ENCODE measurements at places on chromosomes 11 and 22. TPM values are rescaled to one million over a fixed set of nuclear protein-coding genes. Genes with fewer than 3 reads are reported as not detected.
A peak's percentile ranks its signal among the peaks of the same experiment; 100 is the strongest.

DNA sequence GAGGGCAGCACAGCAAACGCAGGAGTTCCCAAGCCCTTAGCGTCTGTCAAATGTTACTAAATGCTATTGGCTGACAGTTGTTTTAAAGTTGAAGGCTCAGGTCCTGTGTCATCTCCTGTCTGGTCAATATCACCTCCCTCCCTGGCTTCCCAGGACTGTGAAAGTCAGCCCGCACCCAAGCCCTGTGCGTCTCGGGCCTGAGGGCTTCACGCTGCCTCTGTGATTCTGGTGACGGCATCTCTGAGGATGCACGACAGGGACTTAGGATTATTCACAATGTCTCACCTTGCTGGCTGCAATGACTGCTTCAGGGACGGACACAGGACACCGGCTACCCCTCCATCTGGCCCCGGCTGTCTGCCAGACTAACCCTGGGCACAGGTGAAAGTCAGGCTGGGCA is 415.3 kb downstream of the CTTN start:
- DNase-seq = no peak

GRCh38 chr22:36362932-36363331 is 24.8 kb downstream of the MYH9 start:
- DNase-seq = no peak

- no peak for DNase-seq
These were observed 59.8 kb upstream of the B3GAT1 start for GRCh38 chr11:134471716-134472455.

DNA sequence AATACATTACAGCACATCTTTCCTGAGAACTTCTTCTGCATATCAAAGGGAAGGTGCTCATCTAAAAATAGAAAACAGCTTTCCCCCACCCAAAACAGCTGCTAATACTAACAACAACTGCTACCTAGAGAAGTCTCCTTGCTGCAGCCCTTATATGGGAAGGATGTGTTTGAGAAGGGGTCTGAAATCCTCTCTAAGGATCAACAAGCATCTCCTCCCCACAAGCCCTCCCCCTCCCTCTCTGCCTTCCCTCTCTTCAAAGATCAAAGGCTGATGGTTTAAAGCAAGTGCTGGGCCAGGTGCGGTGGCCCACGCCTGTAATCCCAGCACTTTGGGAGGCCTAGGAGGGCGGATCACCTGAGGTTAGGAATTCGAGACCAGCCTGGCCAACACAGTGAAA is 33.5 kb downstream of the SCUBE2 start:
- DNase-seq = no peak

- DNase-seq = no peak
These were observed 88.8 kb downstream of the AMBRA1 start for GRCh38 chr11:46504817-46505613.

DNA sequence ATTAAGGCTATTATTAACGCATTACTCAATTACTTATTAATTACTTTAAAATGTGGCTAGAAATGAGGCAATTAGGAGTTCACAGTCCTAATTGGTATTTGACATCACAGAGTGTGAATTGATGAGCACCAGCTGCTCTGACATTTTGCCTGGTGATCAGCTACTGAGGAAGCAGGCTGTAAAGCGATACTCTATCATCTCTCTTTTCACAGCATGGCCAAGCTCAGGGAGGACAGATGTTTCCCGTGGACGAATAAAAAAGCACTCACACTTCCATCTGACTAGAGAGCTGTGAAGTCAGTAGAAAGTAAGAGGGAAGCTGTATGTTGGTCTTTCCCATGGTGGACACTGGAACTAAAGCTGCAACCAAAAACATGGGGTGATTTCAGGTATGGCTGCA is 29.1 kb upstream of the SYT9 start:
- no peak for DNase-seq

GRCh38 chr11:1054143-1055108 is 17.9 kb upstream of the MUC6 start:
- DNase-seq = no peak

GRCh38 chr22:28822930-28823551 is 22.7 kb upstream of the XBP1 start:
- DNase-seq = no peak

DNA sequence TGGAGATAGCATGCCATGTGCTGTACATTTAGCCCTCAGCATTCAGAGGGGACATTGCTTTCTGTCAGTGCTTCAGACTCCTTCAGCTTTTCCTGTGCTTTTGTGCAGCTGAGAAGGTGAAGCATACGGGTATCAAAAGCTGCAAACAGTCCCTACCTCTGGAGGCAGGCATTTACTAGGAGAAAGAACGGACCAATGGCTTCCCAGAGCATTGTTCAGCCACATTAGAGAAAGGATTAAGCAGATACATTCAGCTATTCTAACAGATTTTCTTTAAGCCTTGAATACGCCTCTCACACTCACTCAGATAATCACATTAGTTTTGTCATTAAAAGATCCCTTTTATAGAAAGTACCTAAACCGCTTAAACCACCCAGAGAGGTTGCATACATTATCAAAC is 80.7 kb upstream of the FAM181B start:
- no peak for DNase-seq

DNA sequence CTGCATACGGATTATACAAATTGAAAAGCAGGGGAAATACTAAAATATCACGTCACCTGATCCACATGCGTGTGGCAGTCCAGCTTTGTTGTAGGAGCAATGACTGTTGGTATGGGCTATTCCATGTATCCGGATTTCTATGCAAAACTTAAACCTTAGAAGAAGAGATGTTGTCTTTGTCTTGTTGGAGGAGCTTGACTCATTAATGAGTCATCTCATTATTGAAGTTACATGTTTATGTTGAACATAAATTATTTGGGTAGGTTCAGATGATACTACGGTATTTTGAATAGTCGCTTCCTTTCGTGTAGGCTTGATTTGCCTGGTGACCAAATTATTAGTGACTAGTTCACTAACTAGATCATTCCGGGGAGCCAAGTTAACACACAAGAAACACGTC is 806 bp upstream of the SAAL1 start:
- DNase-seq = no peak

DNA sequence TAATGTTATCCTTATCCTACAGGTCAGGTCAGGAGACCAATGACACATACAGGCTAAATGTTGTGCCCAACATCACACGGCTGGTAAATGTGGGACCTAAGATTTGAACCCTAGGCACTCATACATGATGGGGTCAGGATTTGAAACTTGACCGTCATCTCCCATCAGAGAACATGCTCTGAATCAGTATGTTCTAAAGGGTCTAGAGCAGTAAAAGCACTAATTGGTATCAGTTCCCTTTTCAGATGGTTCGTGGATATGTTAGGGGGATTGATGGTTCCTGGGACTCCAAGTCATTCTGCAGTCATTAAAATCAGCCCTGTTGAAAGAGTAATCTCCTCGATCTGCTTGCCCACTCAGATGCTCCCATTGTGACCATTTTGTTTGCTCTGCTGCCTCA is 65.5 kb downstream of the BMAL1 start:
- no peak for DNase-seq

- no peak for DNase-seq
These were observed 19.0 kb upstream of the CCDC134 start for GRCh38 chr22:41781507-41781906.

DNA sequence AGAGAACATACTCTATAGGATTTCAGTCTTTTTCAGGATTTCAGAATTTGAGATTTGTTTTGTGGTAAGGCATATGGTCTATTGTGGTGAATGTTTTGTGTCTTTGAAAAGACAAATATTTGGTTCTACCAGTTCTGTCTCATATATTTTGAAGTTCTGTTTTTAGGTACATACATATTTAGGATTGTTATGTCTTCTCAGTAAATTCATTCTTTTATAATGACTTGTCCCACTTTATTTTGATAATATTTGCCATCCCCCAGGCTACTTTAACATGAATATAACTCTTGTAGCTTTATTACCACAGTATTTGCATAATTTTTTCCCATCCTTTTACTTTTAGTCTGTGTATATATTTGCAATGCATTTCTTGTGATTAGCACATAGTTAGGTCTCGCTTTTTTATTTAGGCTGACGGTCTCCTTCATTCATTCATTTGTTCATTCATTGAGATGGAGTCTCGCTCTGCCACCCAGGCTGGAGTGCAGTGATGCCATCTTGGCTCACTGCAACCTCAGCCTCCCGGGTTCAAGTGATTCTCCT is 32.1 kb downstream of the MTMR3 start:
- DNase-seq = no peak

DNA sequence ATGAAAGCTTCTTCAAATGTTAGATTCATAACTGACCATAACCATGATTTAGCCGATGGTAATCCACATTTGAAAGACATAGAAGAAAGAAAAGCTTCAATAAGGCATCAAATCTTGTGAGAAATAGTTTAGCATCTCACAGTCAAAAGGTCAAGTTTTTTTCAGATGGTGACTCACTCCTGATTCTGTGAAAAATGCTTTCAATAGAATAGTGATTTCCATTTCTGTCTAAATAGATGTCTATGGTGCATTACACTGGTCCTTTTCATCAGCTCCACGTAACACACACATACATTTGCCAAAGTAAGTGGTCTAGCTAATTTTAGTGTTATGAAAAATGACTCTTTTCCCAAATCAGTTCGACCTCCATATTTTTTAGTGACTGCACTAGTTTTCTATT is 139.2 kb downstream of the LRRC4C start:
- no peak for DNase-seq

GRCh38 chr22:45582236-45582954 is 79.7 kb downstream of the FBLN1 start:
- no peak for DNase-seq

GRCh38 chr22:35997438-35997837 is 31.2 kb downstream of the RBFOX2 start:
- no peak for DNase-seq

- DNase-seq = no peak
These were observed 87.6 kb downstream of the ETS1 start for GRCh38 chr11:128499613-128500253.

DNA sequence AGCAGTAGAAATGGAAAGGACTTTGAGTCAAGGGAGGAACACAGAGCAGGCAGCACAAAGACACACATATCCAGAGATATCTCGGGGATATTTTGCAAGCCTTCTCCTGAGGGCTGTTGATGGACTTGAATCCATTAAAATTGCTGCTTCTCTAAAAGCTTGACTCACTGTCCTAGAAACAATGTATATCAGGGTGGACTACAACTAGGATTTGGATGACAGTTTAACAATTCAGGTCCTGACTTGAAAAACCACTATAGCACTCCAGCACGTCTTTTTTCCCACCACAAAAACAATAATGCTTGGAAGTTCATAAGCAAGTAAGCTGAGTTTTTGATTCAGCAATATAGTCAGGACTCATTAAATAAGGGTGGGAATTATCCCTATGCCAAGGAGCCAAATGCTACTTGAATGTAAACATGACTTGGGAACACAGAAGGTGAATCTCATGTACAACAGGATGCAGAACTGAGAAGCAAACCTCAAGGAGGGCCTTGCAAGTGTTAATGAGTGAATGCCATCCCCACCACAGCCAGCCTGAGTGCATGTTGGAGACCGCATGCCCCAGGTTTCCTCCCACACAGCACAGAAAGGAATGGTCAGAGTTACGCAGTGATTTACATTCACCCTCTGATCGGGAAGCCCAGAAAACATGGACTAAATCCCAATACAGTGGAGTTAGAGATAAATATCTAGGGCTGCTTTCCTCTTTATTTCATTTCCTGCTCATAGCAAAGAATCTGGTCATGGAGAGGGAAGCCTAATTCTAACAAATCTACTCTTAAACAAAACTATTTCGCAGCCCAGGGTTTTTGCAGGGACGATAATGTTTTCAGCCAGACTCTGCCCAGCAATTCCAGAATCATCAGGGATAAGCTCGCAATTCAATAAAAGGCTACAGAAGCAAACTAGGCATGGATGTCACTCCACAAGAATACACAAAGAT is 98.4 kb upstream of the OR9G4 start:
- DNase-seq = no peak

GRCh38 chr22:44460691-44461375 is 37.2 kb downstream of the RTL6 start:
- DNase-seq = no peak

DNA sequence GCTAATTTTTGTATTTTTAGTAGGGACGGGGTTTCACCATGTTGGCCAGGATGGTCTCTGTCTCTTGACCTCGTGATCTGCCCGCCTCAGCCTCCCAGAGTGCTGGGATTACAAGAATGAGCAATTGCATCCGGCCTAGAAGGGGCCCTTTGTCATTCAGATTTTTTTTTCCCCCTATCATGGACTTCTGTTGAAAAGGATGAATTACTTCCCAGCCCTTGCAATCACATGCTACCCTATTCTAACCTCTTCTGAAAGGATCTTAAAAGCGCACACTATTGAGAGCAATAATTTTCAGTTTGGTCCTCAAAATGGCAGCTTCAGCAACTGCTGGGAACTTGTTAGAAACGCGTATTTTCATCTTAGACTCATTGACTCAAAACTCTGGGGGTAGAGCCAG is 575.6 kb upstream of the KIRREL3 start:
- DNase-seq = no peak

DNA sequence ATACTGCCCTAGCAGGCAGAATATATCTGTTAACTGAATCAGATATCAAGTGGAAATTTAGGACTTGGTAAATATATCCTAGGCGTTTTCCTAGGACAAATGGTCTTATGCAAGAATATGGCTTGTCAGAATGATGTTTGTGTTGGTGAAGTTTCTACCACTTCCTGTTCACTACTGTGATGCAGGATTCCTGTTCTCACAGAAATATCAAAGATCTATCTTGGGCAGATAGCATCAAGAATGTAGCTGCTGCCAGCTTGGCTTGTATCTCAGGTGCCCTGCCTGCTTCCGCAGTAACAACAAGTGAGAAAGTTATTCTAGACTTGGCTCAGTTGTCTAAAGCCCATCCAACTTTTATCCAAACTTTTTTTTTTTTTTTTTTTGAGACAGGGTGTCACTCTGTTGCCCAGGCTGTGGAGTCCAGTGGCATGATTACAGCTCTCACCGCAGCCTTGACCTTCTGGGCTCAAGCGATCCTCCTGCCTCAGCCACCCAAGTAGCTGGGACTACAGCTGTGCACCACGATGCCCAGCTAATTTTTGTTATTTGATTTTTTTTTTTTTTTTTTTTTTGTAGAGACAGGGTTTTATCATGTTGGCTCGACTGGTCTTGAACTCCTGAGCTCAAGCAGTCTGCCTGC is 61.3 kb downstream of the PPME1 start:
- no peak for DNase-seq

GRCh38 chr22:23144932-23145877 is at the start of gene RAB36:
Gene RAB36 (plus strand): TSS chr22:23145477. CDS start chr22:23146617, 1,140 bp downstream.
- DNase-seq = peak; percentile 90

Gene GLB1L3
- 0.15 TPM for polyA plus RNA-seq

Gene MCAT
- polyA plus RNA-seq = 13.7 TPM

Gene OR4C16
- polyA plus RNA-seq = not detected

Gene OR8A1
- 0.02 TPM for polyA plus RNA-seq
